ENCODE measurements at places on chromosomes 1 and 21.

GRCh38 chr21:32381571-32381970 lies 11.2 kb downstream of the URB1 start:
- DNase-seq, result no peak

GRCh38 chr1:180198611-180199010 lies 31.5 kb upstream of the LHX4 start:
- DNase-seq, result no peak

GRCh38 chr1:205440476-205441317 lies 15.1 kb downstream of the BLACAT1 start:
- DNase-seq, result peak; percentile 31

GRCh38 chr1:236716160-236716559 lies 29.9 kb downstream of the ACTN2 start:
- no peak for DNase-seq

- no peak for DNase-seq
Measured at GRCh38 chr1:212030936-212031528, 4.3 kb downstream of the INTS7 start.

- DNase-seq, result no peak
Measured at GRCh38 chr1:205210756-205211168, 740 bp downstream of the DSTYK start.

DNA sequence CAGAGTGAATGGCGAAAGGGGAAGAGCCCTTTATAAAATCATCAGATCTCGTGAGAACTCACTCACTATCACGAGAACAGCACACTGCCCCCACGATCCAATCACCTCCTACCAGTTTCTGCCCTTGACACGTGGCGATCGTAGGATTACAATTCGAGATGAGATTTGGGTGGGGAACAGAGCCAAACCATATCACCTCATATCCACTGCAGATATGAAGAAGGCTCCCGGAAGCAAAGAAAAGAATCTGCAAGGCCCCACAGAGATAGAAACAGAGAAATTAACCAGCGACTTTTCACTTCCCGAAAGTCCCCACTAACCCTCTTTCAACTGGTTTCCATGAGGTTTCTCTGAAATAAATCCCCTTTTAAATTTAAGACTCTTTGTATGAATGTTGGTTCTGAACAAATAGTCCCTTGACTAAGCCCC lies 86.2 kb upstream of the IRF2BP2 start:
- DNase-seq, result no peak

GRCh38 chr1:51297401-51298321 lies 32.7 kb downstream of the TTC39A start:
- DNase-seq, result no peak

GRCh38 chr1:231200388-231201031 lies 38.7 kb downstream of the TRIM67 start:
- no peak for DNase-seq

DNA sequence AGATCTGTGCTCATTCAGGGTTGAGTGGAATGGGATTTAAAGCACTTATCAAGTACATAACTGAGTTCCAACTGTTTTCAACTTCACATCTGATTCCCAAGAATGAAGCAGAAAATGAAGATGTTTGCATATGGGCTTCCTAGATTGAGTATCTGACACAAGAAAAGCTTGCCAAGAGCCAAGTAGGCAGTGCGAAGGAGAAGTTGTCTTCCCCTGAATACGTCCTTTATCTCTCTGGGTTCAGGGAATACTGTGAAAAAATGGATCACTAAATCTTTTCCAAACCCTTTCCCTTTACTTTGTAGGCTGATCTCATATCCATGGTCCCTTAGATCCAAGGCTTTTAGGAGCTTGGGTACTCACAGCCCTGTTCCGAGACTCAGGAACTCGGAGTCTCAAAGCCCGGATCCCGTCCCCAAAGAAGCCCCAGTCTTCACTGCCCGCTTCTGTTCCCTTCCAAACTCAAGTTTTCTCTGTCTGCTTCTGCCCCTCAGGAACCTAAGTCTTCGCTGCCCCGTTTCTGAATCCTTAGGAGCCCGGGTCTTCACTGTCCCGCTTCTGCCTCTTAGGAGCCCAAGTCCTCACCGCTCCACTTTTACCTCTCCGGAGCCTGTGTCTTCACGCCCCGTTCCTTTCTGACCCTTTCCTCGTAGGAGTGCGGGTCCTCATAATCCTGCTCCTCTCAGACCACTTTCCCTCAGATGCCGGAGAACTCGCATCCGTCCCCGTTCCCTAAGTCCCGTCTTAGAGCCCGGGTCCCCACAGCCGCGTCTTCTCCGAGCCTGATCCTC lies 616 bp downstream of the TAF12 start:
- DNase-seq, result no peak

DNA sequence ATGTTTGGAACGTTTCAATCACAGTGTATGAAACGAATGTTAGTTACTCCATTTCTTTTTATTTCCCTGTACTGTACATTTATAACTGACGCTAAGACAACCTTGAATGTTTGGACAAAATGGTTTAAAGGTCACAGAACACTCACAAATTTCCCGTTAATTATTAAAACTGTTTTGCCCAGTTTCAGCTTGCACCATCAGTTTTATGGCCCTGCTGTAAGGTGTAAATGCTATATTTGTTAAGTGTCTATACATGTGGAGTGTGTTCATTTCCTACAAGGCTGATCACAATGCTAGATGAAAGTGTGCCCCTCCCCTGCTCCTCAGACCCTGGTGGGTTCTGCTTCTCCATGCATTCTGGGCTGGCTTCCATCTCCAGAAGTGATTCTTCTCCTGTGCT lies 57.9 kb upstream of the ETS2 start:
- no peak for DNase-seq

DNA sequence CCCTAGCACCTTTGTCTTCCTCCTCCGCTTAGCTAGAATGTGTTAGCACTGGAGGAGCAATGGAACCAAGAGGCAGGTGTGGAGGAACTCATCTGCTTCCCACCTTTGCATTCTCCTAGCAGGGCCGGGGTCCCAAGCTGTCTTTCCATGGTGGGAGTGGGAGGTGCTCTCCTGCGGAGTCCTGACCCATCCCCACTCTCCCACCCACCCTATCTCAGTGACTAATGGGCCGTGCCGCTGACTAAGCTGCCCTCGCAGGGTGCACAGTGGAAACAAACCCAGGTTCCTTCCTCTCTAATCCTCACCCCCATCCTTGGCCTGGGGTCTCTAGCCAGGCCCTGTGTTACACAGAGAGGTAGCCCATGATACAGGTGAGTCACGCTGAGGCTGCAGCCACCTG lies 177.5 kb downstream of the HIVEP3 start:
- DNase-seq, result no peak

- no peak for DNase-seq
Measured at GRCh38 chr1:236619398-236619797, 15.1 kb upstream of the HEATR1 start.

GRCh38 chr1:210248341-210248740 lies 15.7 kb downstream of the SERTAD4 start:
- DNase-seq, result no peak

- DNase-seq, result no peak
Measured at GRCh38 chr1:215517441-215517891, 49.6 kb upstream of the KCTD3 start.

DNA sequence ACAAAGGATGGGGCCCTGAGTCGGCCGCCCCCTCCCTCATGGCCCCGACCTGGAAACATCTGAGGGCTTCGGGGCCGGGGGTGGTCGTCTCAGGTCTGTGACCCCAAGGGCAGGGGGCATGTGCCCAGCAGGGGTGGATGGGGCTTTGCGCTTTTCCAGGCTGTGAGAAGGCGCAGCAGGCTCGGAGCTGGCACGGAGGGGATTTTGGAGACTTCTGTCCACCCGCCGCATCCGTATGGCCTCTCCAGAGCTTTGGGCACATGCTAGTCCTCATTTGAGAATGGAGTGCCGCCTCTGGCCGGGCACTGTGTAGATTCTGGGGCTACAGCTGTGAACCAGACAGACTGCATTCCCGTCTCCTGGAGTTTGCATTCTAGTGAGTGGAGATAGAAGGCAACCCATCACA lies 66.1 kb upstream of the WNT4 start:
- DNase-seq, result no peak

DNA sequence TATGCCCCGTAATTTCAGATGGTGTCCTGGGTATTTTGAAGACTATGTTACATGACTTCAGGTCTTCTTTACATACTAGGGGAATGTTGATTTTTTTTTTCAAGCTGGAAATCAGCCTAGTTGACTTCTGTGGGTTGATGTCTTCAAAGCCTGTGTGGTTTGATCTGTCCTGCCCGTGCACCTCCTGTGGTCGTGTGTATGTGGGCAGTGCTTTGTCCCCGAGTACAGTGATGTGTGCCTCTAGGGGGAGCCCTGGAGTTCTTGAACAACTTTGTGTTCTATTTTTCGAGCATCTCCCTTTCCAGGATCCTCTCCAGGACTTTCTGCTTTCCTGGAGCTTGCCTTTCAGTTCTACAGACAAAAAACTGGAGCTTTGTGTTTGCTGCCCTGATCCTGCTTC lies 28.9 kb downstream of the OBSCN start:
- no peak for DNase-seq

DNA sequence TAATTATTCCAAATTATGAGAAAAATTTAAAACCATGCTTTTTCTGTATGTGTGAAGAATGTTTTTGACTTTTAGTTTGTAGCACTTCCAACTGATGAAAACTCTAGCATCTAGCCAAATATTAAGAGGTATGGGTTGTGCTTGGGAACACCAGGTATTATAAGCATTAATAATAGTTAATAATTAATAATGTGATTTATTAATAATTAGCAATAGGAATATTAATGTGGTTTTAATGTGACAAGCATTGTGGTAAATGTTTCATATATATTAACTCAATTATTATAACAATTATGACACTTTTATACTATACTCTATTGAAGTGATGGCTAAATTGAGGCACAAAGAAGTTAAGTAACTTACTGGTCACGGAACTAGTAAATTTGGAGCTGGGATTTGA lies 7.9 kb downstream of the SLC30A7 start:
- DNase-seq, result no peak

- no peak for DNase-seq
Measured at GRCh38 chr1:228136901-228137300, 3.2 kb upstream of the GUK1 start.
